HT-29 (cell line): ENCODE measurements at places on chromosomes 5 and 9. TPM values are rescaled to one million over a fixed set of nuclear protein-coding genes. Genes with fewer than 3 reads are reported as not detected.

Gene ANKRD20A1
- total RNA-seq, result not detected in 2 replicates

Gene CTNND2
- not detected in 2 replicates for total RNA-seq

Gene MAMDC2
- total RNA-seq, result 2.2 and 3.5 TPM in 2 replicates

Gene GRM6
- total RNA-seq, result not detected in 2 replicates

Gene LPAR1
- not detected in 2 replicates for total RNA-seq

Gene TMEM174
- total RNA-seq, result not detected in 2 replicates

Gene TCF7
- 23.8 and 28.5 TPM in 2 replicates for total RNA-seq

Gene FAM81B
- not detected in 2 replicates for total RNA-seq

Gene RASGRF2
- 8.8 and 10.3 TPM in 2 replicates for total RNA-seq

Gene ZBED3
- 2.6 and 3.6 TPM in 2 replicates for total RNA-seq

Gene SPATA6L
- 6.3 and 9.3 TPM in 2 replicates for total RNA-seq

Gene CDKN2B
- 13.0 and 24.8 TPM in 2 replicates for total RNA-seq

Gene NKD2
- total RNA-seq, result 5.8 and 7.5 TPM in 2 replicates

Gene IFNB1
- not detected in 2 replicates for total RNA-seq

Gene ZBTB6
- 3.3 and 3.4 TPM in 2 replicates for total RNA-seq

Gene FCN2
- total RNA-seq, result not detected in 2 replicates

Gene EIF4E1B
- not detected in 2 replicates for total RNA-seq

Gene TRIP13
- total RNA-seq, result 73.9 and 81.7 TPM in 2 replicates

Gene ADAMTS6
- 17.3 and 21.6 TPM in 2 replicates for total RNA-seq

Gene MINAR2
- total RNA-seq, result not detected in 2 replicates

Gene ANKRD18B
- not detected in 2 replicates for total RNA-seq

Gene PCDHGB2
- 0.26 TPM in 1 of 2 replicates, not detected in the other for total RNA-seq

Gene PMPCA
- 147 and 152 TPM in 2 replicates for total RNA-seq

Gene HAVCR1
- not detected in 2 replicates for total RNA-seq

Gene CDC25C
- total RNA-seq, result 13.4 and 13.6 TPM in 2 replicates

Gene PALM2AKAP2
- not detected in 2 replicates for total RNA-seq

Gene PTPN3
- 9.8 and 11.3 TPM in 2 replicates for total RNA-seq

Gene LTC4S
- total RNA-seq, result not detected in 2 replicates

Gene PCDHGA8
- 0.10 TPM in 1 of 2 replicates, not detected in the other for total RNA-seq

Gene SLC22A4
- 0.20 and 0.26 TPM in 2 replicates for total RNA-seq

Gene NDUFS6
- 110 and 146 TPM in 2 replicates for total RNA-seq

Gene MRPS2
- 105 and 115 TPM in 2 replicates for total RNA-seq

Gene PCDHA7
- not detected in 2 replicates for total RNA-seq

Gene SLC34A1
- total RNA-seq, result not detected in 2 replicates

Gene SPATA31A3
- not detected in 2 replicates for total RNA-seq

Gene PIP5KL1
- total RNA-seq, result 1.2 and 3.8 TPM in 2 replicates

Gene KCNIP1
- not detected in 2 replicates for total RNA-seq

Gene PCDHA11
- total RNA-seq, result not detected in 2 replicates

Gene MPDZ
- total RNA-seq, result not detected in 2 replicates

Gene ZNF366
- total RNA-seq, result not detected in 2 replicates

Gene CER1
- total RNA-seq, result not detected in 2 replicates

Gene ZCCHC7
- total RNA-seq, result 2.7 and 4.6 TPM in 2 replicates

Gene CD14
- total RNA-seq, result 8.0 and 12.2 TPM in 2 replicates

Gene GFI1B
- not detected in 2 replicates for total RNA-seq

Gene ANKH
- total RNA-seq, result 27.1 and 44.3 TPM in 2 replicates
